ENCODE measurements at places on chromosomes 11 and 22.

GRCh38 chr22:46721501-46722085 lies 16.5 kb downstream of the CERK start:
- no peak for DNase-seq

- no peak for DNase-seq
These were observed 6.9 kb upstream of the MUC5AC start for GRCh38 chr11:1150769-1151365.

DNA sequence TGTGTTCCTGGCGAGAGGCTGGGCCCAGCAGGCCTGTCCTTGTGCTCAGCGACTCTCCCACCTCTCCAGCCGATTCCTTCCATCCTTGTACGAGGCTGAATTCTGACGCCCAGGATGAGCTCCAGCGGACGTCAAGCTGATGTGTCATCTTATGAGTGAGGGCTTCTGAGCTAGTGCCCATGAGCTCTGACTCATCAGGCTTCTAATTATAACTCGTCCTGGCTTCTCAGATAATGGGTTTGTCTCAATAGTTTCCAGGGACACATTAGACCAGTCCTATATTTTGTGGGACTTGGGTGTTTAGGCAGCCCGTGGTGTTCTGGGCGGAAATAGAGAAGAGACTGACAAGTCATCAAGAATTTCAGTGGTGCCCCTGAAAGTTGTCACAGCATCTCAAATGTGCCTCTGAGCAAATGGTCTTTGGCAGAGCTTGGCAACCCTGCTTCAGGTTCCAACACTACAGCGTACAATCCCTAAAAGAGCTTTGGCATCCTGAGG lies 108.2 kb upstream of the CD44 start:
- DNase-seq, result no peak

GRCh38 chr11:44285756-44286155 lies 24.2 kb downstream of the ALX4 start:
- DNase-seq, result no peak

DNA sequence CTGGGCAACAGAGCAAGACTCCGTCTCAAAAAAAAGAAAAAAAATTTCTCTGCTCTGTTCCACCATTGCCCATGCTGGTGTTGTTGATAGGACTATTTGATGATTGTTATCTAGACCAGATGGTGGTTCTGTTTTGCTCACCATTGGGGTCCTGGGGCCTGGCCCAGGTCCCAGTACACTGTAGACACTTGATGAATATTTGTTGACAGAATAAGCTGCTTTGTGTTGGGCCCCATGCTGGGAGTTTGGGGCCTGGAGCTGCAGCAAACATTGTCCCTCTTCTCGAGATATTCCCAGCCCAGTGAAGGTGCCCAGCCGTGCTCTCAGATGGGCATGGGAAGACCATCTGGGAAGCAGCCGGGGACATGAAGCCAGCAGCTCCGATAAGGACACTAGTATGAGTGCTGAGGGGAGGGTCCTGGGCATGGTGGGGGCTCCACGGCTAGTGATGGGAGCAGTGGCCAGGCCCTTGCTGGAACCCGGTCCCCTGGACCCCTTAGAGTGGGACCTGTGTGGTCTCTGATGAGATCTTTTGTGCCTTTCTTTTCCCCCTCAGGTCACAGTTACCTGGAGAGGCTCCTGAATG lies 13.6 kb downstream of the INCENP start:
- no peak for DNase-seq

- DNase-seq, result peak; percentile 39
These were observed 18.8 kb downstream of the P2RY2 start for GRCh38 chr11:73236854-73237253.

GRCh38 chr11:553988-554340 lies 6.6 kb downstream of the LMNTD2 start:
- no peak for DNase-seq
